ENCODE measurements at places on chromosomes 16 and 17.

DNA sequence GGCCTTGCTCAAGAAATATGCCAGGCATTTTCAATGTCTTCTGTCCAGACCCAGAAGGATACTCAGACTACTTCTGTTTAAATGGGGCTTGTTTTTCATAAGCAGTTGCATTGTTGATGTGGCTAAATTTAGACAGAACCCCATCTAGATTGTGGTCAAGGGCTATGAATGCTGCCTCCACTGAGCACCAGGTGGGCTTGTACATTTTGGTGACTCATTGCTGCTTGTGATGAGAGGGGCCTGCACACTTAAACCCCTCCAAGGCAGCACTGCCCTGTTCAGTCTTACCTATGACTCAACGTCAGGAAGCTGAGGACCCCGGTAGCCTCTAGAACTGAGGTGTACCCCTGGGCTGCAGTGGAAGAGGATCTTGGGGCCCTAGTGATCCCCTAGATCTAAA lies 144.0 kb downstream of the PRKCA start:
- no peak for DNase-seq

GRCh38 chr16:31074814-31075183 lies 577 bp downstream of the ZNF646 start:
- DNase-seq: no peak

DNA sequence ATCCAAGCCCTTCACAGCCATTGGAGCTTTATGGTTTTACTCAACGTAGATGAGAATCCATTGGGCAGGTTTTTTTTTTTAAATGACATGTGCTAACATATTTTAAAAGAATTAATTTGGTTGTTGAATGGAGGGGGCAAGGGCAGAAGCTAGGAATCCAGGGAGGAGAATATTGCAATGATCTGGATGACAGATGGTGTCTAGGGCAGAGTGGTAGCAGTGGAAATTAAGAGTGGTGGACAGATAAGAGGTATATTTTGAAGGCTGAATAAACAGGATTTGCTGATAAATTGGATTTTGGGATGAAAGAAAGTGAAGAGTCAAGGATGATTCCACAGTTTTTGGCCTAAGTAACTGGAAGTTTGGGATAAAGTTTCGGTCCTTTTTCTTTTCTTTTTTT lies 54.8 kb upstream of the DHX40 start:
- no peak for DNase-seq

GRCh38 chr17:51828901-51829300 lies 329.6 kb downstream of the CA10 start:
- no peak for DNase-seq

DNA sequence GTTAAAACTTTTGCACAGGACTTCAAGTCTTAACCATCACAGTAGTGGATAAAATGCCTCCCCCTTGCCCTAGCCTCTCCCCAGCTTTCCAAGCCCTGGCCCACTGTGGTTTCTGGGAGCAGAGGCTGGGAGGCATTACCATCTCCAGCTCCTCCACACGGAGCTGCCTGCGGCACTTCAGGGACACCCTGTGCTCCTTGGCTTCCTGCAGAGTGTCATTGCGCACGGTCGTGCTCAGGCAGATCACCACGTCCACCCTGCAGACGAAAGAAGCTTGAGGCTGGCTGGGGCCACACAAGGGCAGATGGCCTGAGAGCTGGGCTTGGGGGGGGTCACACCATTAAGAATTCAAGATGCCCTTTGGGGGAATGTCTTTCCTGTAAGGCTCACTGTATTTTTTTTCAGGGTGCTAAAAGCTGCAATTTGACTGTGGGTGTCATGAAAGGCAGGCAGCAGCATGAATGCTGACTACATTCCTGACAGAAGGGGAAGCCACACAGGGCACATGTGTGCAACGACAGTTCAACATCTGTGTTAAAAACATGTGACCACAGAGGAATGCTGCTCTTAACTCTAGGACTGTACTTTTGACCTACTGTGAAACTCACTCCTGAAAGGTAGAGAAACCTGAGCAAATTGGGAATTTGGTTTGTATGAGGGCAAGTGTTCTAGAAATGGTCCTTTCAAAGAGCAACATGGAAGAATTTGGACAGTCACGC lies 47.7 kb upstream of the CLEC18B start:
- no peak for DNase-seq

GRCh38 chr16:65120831-65121721 lies 787 bp downstream of the CDH11 start:
- no peak for DNase-seq

DNA sequence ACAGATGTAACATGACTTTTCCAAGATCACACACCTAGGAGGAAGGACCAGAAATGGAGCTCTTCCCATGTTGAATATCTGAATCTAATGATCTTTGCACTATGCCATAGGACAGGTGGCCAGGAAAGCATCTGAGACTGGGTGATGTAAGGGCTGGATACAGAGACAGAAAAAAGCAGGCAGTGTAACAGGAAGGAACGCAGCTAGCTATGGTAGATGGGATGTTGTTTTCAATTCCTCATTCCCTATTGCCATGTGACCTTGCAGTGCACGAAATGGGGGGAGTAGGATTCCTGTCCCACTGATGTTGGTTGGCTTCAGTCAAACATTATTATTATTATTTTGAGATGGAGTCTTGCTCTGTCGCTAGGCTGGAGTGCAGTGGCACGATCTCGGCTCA lies 3.7 kb upstream of the NPIPB15 start:
- no peak for DNase-seq

DNA sequence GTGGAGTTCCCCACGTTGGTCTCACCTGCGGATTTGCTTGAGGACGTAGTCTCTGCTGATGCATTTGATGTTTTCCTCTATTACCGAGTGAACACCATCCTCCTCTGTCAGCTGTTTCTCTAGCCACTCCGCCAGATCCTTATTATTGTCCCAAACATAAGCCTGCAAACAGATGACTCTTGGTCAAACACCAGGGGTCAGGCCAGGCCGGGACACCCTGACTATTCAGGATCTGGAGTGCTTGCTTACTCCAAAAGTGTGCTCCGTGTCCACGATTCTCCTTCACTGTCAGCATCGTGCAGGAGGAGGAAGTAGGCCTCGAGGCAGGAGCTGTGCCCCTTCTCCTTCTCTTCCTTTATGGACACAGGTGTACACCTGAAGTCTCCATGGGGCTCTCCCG lies 140.2 kb downstream of the AATF start:
- no peak for DNase-seq

Data from esophagus muscularis mucosa (tissue), 4 donors.